CD4-positive, alpha-beta T cell treated with Interleukin-21 for 1 hour (primary cell): ENCODE measurements at places on chromosomes 16 and 17.

- DNase-seq: no peak
Measured at GRCh38 chr17:59542960-59543635, 22.3 kb upstream of the DHX40 start.

DNA sequence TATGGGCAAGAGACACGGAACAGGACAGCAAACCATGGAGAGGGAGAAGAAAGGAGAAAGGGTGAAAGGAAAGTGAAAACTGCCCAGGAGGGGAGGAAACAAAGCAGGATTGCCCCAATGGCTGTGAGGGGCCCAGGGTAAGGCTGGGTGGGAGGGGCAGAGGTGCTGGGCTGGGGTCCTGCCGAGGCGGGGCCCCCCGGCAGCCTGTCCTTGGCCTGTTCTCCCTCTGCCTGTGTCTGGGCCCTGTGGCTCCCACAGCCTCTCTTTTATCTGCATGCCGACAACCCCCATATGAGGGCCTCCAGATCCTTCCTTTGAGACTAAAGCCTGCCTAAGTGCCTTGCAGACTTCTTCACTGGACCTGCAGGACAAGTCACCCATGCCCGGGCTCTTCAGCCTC is 15.5 kb downstream of the ZNHIT3 start:
- DNase-seq: no peak

DNA sequence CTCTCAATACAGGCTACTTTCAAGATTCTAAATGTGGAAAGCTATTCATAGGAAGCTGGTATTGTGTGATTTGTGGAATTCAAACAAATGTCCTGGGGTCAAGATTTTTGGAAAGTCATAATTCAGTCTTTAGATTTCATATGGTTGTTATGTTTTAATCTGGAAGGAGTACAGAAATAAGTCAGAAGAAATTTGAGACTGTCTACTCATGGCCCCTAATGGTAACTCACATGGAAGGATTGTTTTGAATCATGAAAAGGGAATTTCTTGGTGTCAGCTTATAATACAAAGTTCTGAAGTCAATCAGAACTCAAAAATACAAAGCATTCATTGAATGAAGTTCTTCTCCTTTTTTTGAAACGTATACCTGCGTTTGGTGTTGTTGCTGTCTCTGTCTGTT is 3.1 kb downstream of the KCNJ2 start:
- DNase-seq: no peak

DNA sequence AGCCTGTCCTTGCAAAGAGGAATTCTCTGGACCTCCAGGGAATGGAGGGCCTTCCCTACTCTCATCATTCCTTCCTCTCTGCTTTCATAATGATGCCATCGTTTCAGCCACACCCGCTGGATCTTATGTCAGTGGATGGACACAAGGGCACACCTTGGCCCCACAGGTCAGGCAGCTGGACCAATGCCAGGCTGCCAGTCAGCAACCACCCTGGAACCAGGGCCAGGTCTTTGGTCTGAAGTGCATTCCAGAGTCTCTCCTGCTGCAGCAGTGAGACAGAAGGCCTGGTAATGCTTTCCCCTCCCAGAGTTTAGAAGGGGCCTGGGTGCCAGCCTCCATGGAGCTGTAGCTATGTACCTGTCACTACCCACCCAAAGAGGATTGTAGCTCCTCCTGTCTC is 7.4 kb downstream of the C1QL1 start:
- no peak for DNase-seq

DNA sequence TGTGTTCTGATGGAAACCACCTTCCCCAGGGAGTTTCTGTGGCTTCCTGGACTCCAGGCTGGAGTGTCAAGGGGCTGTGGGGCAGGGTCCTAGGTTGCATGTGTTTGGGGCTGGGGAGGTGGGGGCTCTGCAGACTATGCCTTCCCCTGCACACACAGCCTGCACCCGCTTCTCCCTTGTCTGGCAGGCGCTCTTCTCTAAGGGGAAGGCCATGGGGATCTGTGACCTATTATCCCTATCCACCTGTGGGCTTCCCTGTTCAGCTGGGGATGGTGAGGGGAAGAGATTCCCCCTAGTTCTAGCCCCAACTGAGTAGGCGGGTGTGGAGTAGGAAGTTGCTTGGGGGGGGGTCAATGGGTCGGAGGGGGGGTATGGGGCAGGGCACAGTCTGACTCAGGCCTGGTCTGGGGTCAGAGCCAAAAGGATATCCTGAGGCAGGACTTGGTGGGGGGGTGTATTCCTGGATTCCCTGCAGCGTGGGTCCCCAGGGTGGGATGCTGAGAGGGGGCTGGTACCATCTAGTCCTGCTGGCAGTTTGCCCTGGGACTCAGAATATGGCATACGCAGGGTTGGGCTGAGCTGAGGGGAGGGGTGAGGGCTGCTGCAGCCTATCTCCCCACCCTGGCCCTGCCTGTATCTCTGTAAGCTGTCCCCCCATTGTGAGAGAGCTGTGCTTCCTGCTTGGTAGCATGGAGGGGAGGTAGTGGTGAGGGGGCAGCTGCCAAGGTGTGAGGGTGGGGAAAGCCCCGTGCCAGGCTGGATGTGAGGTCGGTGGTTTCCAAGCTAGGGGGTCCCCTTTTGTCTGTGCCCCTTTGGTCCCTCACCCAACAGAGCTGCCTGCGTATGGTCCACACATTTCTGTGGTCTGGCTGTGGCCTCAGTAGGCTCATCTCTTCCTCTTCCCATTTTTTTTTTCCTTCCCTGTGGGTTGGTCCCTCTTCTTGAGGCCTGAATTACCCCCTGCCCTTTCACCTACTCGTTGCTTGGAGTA is 14.7 kb downstream of the RARA start:
- peak; percentile 93 for DNase-seq

DNA sequence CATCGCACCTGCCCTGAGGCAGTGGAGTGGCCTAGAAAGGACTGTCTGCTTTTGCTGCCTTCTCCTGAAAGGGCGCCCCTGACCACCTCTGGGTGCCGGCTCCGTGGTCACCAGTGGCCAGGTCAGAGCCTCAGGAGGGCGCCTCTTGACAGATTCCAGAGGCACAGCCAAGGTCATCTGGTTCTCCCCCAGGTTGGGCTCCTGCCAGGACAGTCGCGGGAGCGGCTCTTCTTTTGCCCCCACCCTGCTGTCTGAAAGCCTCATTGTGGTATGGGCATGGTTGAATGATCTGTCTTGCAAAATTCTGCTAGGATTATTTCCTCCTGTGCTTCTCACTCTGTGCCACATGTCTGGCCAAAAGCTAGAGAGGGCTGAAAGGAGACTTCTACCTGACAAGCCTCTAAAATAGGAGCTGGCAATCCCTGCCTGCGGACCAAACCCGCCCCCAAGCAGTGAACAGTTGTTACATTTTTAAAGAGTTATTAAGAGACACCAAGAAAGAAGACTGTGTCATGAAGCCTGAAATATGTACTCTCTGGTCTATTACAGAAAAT is 82.8 kb downstream of the SNX29 start:
- DNase-seq: no peak

DNA sequence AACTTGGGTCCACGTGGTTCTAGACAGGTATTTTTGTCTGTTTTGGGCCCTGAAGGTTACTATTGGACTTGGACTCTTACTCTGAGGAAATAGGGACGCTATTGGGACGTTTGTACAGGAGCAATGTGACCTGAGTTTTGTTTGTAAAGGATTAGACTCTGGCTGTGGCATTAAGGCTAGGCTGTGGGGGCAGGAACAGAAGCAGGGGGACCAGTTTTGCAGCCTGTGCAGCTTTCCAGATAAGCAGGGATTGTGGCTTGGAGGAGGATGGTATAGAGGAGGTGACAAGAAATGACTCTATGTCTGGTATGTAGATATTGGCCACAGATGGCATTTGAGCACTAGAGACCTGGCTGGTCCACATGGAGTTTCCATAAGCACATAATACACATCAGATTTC is 12.8 kb downstream of the NOD2 start:
- DNase-seq: no peak

DNA sequence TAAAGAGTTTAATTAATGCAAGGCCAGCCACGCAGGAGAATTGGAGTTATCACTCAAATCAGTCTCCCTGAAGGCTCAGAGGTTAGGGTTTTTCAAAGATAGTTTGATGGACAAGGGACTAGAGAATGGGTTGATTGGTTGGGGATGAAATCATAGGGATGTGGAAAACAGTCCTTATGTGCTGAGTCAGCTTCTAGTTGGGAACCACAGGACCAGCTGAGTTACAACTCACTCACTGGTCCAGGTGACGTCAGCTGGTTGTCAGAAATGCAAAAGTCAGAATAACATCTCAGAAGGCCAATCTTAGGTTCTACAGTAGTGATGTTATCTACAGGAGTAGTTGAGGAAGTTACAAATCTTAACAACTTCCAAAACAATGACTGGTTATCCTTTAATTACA is 47.6 kb downstream of the CPD start:
- DNase-seq: no peak
